H7 (cell line): ENCODE measurements at places on chromosomes 16 and 17. TPM values are rescaled to one million over a fixed set of nuclear protein-coding genes. Genes with fewer than 3 reads are reported as not detected.

GRCh38 chr17:79018370-79018695, 5.6 kb upstream of the C1QTNF1 start:
- no peak for DNase-seq

DNA sequence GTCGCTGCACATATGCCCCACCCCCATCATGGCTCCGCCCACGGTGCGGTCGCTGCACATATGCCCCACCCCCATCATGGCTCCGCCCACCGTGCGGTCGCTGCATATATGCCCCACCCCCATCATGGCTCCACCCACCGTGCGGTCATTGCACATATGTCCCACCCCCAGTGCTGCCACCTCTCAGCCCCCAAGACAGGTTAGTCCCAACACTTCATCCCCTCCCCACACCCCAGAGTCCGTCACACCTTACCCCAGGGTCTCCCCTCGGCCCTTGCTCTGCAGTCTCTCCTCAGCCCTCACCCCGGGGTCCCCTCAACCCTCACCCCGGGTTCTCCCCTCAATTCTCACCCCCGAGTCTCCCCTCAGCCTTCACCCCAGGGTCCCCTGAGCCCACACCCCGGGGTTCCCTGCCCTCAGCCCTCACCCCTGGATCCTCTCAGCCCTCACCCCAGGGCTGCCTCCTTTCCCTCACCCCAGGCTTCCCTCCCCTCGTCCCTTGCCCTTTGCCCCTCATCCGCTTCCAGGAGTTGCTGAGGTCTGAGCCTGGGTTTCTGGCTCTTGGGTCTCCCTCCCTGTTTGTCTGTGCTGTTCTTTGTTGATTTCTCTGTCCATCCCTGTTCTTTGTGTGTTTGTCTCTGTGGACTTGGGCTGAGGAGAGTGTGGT, 25.6 kb downstream of the TPSG1 start:
- no peak for DNase-seq

DNA sequence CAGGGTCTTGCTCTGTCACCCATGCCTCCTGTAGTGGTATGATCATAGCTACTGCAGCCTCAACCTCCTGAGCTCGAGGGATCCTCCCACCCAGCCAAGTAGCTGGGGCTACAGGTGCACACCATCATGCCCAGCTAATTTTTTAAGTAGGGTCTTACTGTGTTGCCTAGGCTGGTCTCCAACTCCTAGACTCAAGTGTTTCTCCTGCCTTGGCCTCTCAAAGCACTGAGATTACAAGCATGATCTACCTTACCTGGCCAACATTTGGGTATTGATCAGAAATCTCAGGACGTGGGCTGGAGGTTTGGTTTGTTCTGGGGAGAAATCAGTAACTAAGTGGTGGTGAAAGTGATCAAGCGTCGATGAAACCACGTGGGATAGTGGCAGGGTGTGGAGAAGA, 4.1 kb downstream of the CHD9 start:
- DNase-seq, result no peak

- no peak for DNase-seq
These were observed 18.6 kb upstream of the HAPSTR1 start for GRCh38 chr16:9072806-9073341.

DNA sequence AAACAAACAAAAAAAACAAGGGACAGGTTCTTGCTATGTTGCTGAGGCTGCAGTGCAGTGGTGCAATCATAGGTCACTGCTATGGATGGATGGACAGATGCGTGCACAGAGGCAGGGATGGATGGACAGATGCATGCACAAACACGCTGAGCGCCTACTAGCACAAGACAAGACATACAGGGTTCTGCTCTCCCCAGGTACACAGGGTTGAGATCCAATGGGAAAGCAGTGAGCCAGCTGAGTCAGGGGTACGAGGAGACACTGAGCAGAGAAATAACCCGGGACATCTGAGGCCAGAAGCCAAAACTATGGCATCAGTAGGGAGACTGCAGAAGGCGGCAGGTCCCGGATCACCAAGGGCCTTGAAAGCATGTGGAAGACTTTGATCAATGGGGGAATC, 6.2 kb downstream of the IL32 start:
- DNase-seq, result no peak

DNA sequence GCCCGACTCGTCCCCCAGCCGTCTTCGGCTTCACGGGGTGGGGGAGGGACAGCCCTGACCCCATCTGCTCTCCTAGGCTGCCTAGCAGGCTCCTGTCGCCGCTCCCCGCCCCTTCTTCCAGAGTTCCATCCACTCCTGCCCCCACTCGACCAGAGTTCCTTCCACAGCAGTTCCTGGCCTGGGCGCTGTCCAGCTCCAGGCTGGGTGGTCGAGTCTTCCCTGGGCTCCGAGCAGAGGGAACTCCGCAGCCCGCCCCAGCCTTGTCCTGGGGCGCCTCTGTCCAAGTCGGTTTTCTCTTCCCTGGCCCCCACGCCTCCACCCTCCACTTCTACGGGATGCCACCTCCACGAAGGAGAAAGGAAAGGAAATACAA, 1.4 kb downstream of the PYY start:
- peak; percentile 82 for DNase-seq

DNA sequence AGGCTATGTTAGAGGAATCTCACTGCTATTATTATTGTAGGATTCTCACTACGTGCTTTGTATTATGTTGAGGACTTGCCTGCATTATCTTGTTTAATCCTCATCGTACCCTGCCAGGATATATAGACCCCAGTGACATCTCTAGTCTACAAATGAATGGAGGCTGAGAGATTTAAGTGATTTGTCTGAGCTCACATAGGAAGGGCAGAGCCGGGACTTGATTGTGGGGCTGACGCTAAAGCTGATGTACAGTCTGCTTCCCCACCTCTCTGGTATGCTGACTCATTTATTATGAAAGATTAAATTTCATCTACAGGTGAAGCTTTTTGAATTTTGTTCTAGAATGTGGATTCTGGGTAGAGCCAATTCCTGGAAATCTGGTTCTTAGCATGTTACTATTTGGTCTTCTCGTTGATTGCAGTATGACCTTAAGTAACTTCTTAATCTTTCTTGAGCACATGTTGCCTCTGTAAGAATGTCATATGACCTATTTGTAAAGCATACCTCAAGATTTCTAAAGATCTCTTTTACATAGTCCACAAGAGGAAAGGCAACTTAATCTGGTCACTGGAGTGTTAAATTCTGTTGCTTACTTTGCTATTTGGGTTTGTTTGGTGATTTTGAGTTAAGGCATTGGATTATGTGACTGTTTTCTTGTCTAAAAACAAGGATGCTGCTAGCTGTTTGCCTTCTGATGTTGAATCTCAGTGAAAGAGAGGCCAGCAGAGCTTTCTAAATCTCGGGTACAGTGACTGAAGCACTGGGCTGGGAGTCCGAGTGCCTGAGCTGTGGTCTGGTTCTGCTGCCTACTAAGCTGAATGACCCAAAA, 12.4 kb downstream of the METTL9 start:
- no peak for DNase-seq

The CCL4L2 gene
- not detected in 2 replicates for total RNA-seq
